Activated CD4-positive, CD25-positive, alpha-beta regulatory T cell treated with anti-CD3 and anti-CD28 coated beads, Interleukin-2, amount 50 U/mL, for 24 hours (primary cell): ENCODE measurements at places on chromosomes 7 and 10.
A peak's percentile ranks its signal among the peaks of the same experiment; 100 is the strongest.

- ATAC-seq: no peak
These were observed 83.6 kb downstream of the NXPH1 start for GRCh38 chr7:8516976-8517375.

DNA sequence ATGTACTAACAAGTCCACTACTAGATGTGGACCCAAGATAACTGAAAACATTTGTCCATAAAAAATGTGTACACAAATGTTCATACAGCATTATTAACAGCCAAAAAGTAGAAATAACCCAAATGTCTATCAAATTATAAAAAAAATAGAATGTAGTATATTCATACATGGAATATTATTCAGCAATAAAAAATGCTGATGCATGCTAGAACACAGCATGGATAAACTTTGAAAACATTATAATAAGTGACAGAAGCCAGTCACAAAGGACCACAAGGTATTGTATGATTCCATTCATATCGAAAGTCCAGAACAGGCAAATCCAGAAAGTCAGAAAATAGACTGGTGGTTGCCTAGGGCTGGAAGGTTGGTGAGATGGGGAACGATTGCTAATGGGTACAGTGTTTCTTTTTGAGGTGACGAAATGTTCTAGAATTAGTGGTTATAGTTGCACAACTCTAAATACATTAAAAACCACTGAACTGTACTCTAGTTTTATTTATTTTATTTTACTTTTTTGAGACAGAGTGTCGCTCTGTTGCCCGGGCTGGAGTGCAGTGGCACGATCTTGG is 43.3 kb upstream of the ANLN start:
- ATAC-seq: no peak

DNA sequence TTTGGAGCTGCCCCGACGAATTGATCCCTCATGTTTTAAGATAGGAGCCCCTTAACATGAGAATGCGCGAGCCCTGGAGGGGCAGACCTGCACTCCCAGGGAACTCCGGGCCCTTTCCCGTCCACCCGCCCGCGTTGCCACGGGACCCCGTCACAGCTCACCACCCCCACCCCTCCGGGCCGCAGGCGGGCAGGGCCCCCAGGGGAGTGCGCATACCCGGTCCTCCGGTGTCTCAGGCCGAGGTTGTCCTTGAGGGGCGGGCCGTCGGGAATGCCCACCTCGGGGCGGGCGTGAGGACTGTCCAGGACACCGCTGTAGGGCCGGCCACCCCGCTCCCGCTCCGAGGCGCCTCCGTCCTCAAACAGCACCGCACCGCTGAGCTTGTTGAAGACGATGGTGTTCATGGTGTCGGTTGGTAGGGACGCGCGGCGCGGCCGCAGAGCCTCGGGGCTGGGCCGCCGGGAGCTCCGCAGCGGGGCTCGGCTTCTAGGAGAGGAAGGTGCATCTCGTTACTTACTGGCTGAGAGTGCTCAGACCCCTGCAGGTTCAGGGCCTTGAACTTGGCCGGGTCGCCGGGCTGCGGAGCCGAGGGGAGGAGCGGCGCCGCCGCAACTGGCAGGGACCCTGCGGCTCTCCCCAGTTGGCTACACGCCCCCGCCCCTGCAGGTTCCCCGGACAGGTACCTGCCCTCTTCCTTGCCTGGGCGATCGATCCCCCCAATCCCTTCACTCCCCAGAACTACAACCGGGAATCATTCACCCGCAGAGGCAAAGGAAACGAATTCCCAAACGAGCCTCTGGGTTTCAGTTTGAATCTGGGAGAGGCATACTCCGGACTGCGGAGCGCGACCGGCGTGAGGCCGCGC is 2.4 kb downstream of the MKX start:
- no peak for ATAC-seq

GRCh38 chr10:99671386-99671785 is 12.1 kb downstream of the ENTPD7 start:
- no peak for ATAC-seq

DNA sequence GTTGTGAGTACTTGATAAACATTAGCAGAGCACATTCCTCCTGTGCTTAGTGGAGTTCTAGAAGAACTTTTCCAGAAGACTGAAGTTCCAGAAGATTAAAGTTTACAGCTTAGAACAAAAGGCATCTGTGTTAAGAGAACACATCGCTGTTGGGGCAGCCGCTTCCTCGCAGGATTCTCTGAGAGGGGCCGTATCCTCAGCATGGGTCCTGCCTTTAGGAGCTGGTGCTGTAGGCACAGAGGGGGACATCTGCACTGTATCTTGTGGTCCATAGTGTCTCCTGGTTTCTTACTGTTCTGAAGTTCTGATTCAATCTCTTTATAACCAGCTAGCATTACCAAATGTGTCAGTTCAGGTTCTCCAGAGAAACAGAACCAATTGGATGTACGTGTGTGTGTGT is 16.3 kb downstream of the SH2D4B start:
- ATAC-seq: no peak

DNA sequence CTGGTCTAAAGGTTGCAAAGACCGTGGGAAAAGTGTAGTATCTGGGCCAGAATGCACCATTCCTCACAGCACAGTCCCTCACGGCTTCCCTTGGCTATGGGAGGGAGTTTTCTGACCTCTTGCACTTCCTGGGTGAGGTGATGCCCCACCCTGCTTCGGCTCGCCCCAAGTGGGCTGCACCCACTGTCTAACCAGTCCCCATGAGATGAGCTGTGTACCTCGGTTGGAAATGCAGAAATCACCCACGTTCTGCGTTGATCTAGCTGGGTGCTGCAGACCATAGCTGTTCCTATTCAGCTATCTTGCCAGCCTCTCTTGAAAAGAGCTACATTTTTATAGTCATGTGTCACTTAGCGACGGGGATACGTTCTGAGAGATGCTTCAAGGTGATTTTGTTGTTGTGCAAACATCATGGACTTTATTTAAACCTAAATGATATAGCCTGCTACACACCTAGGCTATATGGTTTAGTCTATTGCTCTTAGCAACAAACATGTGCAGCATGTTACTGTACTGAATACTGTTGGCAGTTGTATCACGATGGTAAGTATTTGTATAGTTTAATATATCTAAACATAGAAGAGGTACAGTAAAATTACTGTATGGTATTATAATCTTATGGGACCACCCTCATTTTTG is 120.0 kb downstream of the PPP1R9A start:
- ATAC-seq: no peak

- ATAC-seq: peak; percentile 24
These were observed 4.9 kb downstream of the AEBP1 start for GRCh38 chr7:44108768-44109750.

DNA sequence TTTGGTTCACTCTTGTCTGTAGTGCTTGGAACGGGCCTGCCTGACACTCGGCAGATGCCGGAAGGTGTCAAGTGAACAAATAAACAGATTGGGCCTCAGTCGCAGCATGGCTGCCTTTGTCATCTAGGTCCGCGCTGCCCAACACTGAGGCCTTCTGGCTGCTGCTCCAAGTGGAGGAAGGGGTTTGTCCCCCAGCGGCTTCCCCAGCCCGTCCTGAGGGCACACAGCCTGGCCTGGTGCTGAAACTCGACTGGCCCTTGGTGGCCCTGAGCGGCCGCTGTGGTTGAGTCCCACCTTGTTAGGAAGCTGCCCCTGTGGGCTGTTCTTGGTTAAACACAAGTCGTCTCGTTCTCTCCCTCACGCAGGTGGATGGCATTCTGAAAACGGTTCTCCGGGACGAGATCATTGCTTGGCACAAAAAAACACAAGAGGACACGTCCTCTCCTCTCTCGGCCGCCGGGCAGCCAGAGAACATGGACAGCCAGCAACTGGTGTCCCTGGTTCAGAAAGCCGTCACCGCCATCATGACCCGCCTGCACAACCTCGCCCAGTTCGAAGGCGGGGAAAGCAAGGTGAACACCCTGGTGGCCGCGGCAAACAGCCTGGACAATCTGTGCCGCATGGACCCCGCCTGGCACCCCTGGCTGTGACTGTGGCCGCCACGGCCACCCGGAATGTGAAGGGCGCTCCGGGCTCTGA is 132.1 kb downstream of the SMURF1 start:
- ATAC-seq: no peak

- no peak for ATAC-seq
These were observed 45.6 kb downstream of the SMURF1 start for GRCh38 chr7:99098286-99098823.

DNA sequence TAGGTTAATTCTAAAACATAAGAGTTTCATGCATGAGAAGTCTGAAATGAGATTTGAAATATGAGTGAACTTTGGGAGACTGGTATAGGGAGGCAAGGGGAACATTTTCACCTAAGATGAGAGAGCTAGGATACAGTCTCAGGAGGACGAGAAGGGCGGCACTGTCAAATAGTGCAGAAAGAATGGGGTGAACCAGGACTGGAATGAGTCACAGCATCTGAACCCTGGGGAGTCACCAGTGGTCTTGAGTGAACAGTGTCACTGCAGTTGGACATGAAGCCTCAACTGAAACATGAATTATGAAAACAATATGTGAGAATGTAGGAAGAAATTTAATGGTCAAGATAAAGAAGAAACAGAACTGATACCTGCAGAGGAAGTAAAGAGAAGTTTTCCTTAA is 33.8 kb downstream of the GNG11 start:
- ATAC-seq: no peak

GRCh38 chr7:98874942-98875341 is 3.4 kb upstream of the TRRAP start:
- no peak for ATAC-seq
